Lower lobe of right lung (tissue), 2 donors: ENCODE measurements at places on chromosomes 11 and 22.

- no peaks in the 10 kb centered on the region for H3K27me3 ChIP-seq
- H3K4me1 ChIP-seq = no peaks in the 10 kb centered on the region
- DNase-seq = no peak
- peaks cover 97% of the 10 kb centered on the region for H3K36me3 ChIP-seq
- H3K27ac ChIP-seq = no peak overlapping the region
Observed at GRCh38 chr22:29520851-29521250, 32.7 kb downstream of the THOC5 start.

DNA sequence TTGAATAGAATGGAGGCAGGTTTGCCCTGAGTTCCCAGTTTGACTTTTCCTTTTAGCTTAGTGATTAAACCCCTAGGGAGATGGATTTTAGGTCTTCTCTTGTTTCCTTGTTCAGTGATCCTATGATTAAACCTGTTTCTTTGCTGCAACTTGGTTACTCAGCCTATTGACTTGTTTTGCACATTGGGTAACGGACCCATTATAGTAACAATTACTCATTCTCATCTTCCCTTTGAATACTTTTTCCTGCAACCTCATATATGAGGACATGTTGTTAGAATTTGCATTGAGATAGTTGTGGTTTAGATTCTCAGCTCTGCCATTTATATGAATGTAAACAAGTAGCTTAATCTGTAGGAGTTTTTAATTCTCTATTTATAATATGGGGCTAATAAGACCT, 489.2 kb upstream of the CNTN5 start:
- no peaks in the 10 kb centered on the region for H3K4me1 ChIP-seq
- no peak overlapping the region for H3K4me3 ChIP-seq
- no peaks in the 10 kb centered on the region for H3K27me3 ChIP-seq
- DNase-seq = no peak
- no peak overlapping the region for H3K27ac ChIP-seq
- no peaks in the 10 kb centered on the region for H3K36me3 ChIP-seq

DNA sequence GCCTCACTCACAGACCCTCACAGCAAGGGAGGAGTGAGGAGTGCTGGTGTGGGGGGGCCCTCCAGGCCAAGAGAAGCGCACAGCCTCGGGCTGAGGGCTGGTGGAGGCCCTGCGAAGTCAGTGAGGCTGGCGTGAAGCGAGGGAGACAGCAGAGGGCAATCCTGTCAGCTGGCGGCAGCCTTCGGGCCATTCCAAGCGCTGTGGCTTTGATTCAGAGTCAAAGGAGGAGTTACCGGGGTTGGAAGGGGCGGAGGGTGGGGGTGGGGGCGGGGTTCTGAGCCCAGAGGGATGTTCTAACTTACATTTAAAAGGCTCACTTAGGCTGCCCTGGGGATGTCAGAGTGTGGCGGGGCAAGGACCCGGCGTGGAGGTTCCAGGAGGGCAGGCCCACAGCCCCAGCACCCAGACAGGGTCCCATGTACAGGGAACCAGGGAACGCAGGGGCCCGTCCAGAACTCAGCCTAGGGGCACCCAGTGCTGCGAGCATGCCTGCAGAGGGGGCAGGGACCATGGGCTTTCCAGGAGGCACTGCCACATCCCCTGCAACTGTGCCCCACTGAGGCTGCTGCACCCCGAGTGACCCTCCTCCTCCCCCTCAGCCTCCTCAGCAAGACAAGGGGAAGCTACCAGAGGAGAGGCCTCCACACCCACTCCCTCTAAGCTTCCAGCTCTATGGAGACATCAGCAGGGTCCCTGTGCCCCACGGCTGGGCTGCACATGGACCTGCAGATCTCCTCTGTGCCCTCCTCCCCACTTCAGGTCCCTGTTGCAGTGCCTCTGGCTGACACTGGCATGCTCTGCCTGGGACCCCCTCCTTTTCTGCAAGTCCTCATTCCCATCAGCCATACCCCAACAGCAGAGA, 39.7 kb upstream of the TTLL12 start:
- no peak overlapping the region for H3K4me3 ChIP-seq
- no peaks in the 10 kb centered on the region for H3K27me3 ChIP-seq
- DNase-seq = no peak
- no peaks in the 10 kb centered on the region for H3K36me3 ChIP-seq
- peaks cover 6% of the 10 kb centered on the region for H3K4me1 ChIP-seq

DNA sequence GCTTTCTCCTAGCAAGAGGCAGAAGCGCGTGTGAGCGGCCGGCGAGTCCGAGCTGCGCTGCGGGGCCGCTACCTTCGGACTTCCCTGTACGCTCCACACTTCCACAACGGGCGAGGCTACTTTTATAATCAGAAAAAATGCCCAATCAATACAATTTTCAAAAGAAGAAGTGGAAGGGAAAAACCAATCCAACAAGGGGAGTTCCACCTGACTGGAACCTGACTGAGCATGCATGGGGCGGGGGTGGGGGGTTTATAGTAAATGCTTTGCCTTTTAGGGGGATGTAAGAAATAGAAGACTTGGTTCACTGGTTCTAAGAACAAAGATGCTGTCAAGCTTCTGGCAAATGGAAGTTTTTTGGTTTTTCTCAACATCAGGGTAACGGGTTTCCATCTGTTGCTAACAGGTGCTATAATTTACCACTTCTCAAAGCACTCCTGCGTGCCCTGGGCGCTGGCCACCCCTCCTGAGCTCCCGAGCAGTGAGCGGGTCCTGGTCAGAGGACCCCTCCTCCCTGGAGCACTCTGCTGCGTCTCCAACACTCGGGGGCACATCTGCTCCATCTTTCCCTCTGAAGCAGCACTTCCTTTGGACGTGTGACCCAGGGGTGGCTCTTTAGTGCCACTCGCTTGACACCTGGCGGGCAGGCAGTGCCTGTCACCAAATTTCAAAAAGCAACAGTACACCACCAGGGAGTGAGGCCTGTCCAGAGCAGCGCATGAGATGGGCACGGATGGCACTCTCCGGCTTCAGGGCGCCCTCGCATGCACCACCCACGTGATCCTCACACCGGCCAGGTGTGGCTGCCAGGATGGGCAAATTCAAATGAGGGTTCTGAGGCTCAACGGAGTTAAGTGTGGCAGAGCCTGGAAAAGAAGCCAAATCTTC, 21.6 kb upstream of the BID start:
- H3K36me3 ChIP-seq = peaks cover 3% of the 10 kb centered on the region
- DNase-seq = no peak
- H3K4me3 ChIP-seq = no peak overlapping the region
- H3K27ac ChIP-seq = no peak overlapping the region
- no peaks in the 10 kb centered on the region for H3K4me1 ChIP-seq

GRCh38 chr11:44611687-44612434, 46.4 kb downstream of the CD82 start:
- H3K27ac ChIP-seq = peak overlapping the region; percentile 31
- H3K36me3 ChIP-seq = peaks cover 27% of the 10 kb centered on the region
- H3K4me3 ChIP-seq = no peak overlapping the region
- peaks cover 56% of the 10 kb centered on the region for H3K4me1 ChIP-seq
- no peak for DNase-seq

GRCh38 chr22:30033137-30033536, 47.1 kb upstream of the HORMAD2 start:
- H3K27ac ChIP-seq = no peak overlapping the region
- H3K27me3 ChIP-seq = no peaks in the 10 kb centered on the region
- peaks cover 12% of the 10 kb centered on the region for H3K36me3 ChIP-seq
- peaks cover 9% of the 10 kb centered on the region for H3K4me1 ChIP-seq

- H3K27ac ChIP-seq = no peak overlapping the region
- no peak overlapping the region for H3K4me3 ChIP-seq
- no peaks in the 10 kb centered on the region for H3K4me1 ChIP-seq
Observed at GRCh38 chr22:44396021-44396726, 83.4 kb upstream of the SHISAL1 start.

DNA sequence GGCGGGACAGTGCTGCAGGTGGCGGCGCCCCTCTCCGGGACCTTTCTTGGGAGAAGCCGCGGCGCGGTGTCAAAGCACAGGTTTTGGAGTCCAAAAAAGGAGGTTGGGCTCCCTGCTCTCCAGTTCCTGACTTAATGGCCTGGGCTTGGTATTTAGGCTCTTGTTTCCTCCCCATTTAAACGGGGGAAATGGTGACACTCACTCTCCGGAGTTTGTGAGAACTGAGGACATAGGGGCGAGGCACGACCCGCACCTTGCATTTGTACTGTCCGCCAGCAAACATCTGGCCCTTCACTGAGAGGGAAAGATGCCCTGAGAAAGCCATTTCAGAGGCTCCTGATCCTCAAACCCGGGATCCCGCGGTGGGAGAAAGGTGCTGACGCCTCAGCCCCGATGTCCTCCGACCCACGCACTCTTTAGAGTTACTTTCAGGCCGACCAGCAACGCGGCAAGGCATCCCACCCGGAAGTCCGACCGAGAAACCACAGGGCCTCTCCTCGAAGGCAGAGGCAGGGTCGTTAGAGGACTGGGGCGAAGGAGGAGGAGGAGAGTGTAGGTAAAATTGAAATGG, 2.9 kb upstream of the WDR74 start:
- peak overlapping the region; percentile 100 for H3K4me3 ChIP-seq
- no peaks in the 10 kb centered on the region for H3K27me3 ChIP-seq
- DNase-seq = peak; percentile 54

DNA sequence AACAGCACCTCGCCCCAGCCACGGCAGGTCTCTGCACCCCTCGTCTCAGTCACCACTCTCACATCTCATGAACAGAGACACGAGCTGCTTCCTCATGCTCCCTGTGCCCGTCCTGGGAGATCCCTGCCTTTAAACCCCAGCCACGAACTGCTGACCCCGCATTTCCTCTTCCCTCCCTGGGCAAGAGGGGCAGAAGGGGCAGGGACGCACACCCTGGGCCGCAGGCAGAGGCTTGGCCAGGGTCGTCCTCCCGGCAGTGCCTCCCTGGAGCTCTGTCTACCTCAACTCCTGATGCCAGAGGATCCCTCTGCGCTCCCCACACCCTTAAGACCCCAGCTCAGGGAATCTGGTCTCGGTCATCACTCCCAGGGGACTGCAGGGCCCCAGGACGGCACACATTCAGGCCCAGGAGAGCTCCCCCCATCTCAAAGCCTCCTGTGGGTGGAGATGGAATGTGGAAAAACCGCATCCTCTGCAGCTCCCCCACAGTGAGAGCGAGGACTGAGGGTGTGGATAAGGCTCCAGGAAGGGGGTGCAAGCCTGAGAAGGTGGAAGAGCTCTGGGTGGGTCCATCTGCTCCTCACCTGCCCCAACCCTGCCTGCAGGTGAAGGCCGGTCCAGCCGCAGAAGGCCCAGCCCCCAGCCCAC, 1.2 kb downstream of the BID start:
- DNase-seq = no peak
- no peaks in the 10 kb centered on the region for H3K36me3 ChIP-seq
- peaks cover 49% of the 10 kb centered on the region for H3K4me1 ChIP-seq

DNA sequence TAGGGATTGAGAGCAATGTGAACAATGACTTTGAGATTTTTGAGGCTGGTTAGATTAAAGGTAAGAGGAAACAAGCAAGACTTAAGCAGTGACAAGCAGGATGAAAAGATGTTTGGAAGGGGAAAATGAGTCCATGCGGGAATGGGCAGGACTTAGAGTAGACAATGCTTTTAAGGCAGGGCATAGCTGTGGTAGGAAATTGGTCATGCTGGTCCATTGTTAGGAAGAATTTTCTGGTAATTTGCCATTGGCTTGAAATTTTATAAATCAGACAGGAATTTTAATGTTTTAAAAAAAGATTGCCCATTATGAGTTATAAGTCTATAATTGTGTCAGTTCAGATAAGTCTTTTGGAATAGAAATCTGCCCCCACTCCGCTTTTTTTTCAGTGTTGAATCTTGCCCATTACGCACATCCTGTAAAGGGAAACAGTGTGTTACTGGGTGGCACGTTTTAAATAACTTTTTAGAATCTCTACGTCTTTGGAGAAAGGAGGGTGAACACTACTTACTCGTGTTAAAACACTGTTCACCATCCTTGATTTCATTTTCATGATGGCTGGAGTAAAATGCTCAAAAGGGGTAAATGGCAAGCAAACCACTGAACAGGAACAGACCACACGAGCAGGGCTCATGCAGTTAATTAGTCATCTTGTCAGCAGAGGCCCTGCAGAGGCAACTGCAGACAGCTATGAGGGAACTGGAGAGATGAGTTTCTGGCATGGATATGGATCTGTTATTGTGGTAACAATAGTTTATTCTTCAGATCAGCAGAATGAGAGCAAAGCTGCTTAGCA, 25.0 kb downstream of the SWAP70 start:
- peak overlapping the region; percentile 83 for H3K27ac ChIP-seq
- DNase-seq = no peak
- H3K36me3 ChIP-seq = no peaks in the 10 kb centered on the region
- H3K4me3 ChIP-seq = no peak overlapping the region

DNA sequence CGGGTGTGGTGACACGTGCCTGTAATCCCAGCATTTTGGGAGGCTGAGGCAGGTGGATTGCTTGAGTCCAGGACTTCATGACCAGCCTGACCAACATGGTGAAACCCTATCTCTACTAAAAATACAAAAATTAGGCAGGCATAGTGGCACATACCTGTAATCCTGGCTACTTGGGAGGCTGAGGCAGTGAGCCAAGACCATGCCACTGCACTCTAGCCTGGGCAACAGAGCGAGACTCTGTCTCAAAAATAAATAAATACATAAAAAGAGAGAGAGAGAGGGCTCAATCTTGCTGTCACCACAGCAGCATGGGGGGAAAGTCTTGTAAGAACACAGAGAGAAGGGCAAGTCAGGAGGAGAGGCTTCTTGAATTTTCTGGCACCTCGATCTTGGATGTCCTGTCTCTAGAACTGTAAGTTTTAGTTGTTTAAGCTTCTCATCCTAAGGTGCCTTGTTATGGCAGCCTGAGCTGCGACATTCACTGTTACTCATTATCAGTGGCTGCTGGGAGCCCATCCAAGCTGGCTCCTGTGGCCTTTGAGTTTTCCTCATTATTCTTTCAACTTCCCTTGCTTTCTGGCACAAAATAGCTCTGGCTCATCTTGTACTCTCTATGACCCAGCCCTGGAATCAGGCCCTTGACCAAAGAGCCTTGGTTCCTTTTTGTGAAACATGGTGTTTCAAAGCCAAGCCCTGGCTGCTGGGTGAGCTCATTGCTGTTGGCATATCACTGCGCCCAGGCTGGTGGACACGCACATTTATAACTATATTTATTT, 8.0 kb upstream of the PSMC3 start:
- DNase-seq = no peak
- no peak overlapping the region for H3K4me3 ChIP-seq
- H3K27me3 ChIP-seq = no peaks in the 10 kb centered on the region
- H3K27ac ChIP-seq = no peak overlapping the region
- H3K4me1 ChIP-seq = no peaks in the 10 kb centered on the region

DNA sequence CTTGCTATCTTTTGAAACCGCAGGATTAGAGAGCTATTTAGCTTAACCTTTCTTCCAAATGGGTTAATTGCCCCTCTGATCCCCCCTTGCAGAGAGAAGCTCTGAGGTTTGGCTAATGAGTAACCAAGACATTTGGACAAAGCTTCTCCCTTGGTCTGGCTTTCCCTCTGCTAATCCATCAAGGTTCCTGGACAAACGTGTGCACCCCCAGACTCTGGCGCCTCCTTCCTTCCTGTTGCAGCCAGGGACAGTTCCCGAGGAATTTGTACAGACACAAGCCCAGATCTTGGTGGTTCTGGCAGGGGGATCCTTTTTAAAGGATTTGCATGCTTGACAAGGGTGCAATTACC, 1.6 kb downstream of the KIAA1671 start:
- peaks cover 13% of the 10 kb centered on the region for H3K27me3 ChIP-seq
- peaks cover 24% of the 10 kb centered on the region for H3K4me1 ChIP-seq
- no peaks in the 10 kb centered on the region for H3K36me3 ChIP-seq
- peak overlapping the region; percentile 79 for H3K27ac ChIP-seq
- no peak for DNase-seq
- H3K4me3 ChIP-seq = peak overlapping the region; percentile 79

- peaks cover 19% of the 10 kb centered on the region for H3K4me1 ChIP-seq
- no peak for DNase-seq
- H3K4me3 ChIP-seq = peak overlapping the region; percentile 31
- no peaks in the 10 kb centered on the region for H3K36me3 ChIP-seq
Observed at GRCh38 chr22:19761725-19762567, 1.4 kb downstream of the TBX1 start.

- H3K27ac ChIP-seq = no peak overlapping the region
- no peaks in the 10 kb centered on the region for H3K4me1 ChIP-seq
- peaks cover 4% of the 10 kb centered on the region for H3K27me3 ChIP-seq
- no peak overlapping the region for H3K4me3 ChIP-seq
Observed at GRCh38 chr22:26023104-26023775, 146.0 kb upstream of the SEZ6L start.
